Natural killer cell (primary cell): ENCODE measurements at places on chromosomes 2 and 18. TPM values are rescaled to one million over a fixed set of nuclear protein-coding genes. Genes with fewer than 3 reads are reported as not detected.
A peak's percentile ranks its signal among the peaks of the same experiment; 100 is the strongest.

DNA sequence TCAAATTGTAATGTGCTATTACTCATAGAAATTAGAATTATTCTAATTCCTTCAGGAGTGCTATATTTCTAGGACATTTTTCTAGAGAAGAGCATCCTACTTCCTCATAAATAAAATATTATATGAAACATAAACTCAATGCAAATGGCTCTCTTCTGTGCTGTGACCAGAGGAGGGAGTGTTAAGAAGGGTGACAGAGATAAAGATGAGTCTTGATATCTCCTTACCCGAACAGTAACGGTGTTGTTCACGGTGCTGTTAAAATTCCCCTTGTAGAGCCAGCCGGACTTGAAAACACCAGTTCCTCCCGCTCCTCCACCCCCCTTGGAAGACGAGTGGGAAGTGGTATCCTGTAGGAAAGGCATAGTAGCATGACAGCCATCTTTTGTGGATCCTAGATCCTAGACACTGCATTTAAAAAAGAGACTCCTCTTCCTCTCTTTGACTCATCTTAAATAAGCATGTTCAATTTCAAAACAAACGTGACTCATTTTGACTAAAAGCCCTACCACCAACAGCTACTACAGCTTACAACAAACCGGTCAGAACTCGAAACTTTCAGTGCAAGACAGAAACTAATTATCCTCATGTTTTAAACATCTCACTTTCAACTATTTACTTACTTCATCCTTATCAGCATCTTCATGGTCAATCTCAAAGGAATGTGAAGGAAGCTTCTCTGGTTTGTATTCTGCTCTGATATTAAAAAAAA is 156.3 kb downstream of the DOCK10 start:
- DNase-seq: no peak
- no peaks in the 10 kb centered on the region for H3K4me1 ChIP-seq
- H3K36me3 ChIP-seq: peaks cover 88% of the 10 kb centered on the region
- no peak overlapping the region for H3K4me3 ChIP-seq

DNA sequence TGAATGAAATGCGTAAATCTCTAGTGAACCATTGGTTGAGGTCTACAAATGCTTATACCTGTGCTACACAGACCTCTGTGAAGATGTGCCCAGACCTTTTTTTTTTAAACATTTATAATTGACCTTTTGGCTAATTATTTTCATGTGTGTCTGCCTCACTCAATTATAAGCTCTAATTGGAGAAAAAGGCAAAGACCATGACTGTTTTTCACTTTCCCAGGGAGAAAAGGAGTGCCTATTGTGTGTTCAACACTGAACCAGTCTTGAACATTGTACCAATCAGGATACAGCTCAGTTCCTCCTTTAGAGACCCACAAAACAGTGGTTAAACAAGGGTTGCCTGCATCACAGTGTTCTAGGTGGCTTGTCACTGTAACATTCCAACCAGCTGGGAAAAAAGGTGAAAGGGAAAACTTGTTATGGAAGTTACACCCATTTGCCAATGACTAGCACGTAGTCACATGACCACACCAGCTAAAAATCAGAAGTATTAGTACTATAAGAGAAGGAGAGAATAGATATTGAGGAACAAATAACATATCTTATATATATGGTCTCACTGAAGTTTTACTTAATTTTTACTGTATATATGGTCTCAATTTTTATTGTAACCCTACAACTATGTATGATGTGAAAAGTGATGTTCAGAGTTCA is 13.4 kb downstream of the TANK start:
- H3K4me3 ChIP-seq: no peak overlapping the region
- no peaks in the 10 kb centered on the region for H3K27me3 ChIP-seq
- H3K27ac ChIP-seq: no peak overlapping the region
- H3K4me1 ChIP-seq: no peaks in the 10 kb centered on the region

DNA sequence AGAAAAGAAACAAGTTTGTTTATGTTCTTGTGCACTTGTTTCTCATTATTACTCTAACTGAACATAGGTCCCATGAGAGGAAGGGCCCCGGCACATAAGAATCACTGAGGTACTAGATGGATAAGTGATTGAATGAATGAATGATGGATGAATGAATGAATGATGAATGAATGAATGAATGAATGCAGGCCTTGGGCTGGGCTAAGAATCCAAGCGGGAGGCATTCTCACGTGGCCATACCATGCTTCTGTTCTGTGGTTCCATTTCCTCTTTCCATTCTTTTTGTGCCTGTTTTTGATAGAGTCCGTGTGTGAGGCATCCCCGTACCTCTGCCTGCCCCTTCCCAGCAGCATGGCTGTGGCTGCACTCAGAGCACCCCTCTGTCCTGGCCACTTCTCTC is 94.8 kb downstream of the SH3BP4 start:
- no peak overlapping the region for H3K4me3 ChIP-seq
- peaks cover 49% of the 10 kb centered on the region for H3K4me1 ChIP-seq
- H3K27me3 ChIP-seq: no peaks in the 10 kb centered on the region
- no peak for DNase-seq

- H3K4me3 ChIP-seq: no peak overlapping the region
- H3K27me3 ChIP-seq: no peaks in the 10 kb centered on the region
- no peaks in the 10 kb centered on the region for H3K4me1 ChIP-seq
- H3K36me3 ChIP-seq: no peaks in the 10 kb centered on the region
- H3K27ac ChIP-seq: no peak overlapping the region
- DNase-seq: no peak
Measured at GRCh38 chr18:48707636-48708296, 168.9 kb downstream of the CTIF start.

DNA sequence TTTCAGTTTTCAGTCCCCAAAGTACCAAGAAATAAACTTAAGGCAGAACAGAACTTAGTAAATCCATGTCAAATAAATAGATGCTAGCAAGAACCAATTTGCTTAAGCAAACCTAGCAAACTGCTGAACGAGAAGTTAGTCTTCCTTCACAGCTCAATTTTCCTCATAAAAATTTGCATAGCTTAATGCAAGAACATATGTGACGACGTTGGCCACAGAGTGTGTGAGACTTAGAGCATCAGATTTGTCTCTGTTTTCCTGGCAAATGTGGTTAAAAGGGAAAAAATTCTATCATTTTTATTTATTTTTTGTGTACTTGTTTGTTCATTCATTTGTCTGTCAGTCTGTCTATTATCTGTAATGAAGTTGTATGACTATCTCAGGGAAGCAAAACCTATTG is 485.7 kb downstream of the THSD7B start:
- no peak overlapping the region for H3K4me3 ChIP-seq
- no peaks in the 10 kb centered on the region for H3K36me3 ChIP-seq
- H3K27me3 ChIP-seq: no peaks in the 10 kb centered on the region
- H3K27ac ChIP-seq: no peak overlapping the region
- no peaks in the 10 kb centered on the region for H3K4me1 ChIP-seq

DNA sequence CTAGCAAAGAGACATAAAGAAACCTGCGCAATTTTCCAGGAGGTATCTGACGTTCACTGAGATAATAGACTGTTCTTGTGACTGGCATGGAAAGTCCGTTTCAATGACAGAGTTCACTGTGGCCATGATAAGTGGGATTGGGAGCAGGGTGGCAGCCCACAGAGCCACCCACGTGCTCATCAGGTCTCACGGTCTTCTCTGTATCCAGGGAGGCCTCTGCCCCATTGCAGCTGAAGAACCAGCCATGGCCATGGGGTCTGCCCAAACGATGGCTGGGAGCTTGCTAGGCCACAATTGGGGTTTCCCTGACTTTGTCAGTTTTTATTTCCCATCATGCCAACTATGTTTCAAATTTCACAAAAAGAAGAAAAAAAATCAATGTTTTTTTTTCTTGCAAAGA is 57.2 kb downstream of the PDCL3 start:
- no peaks in the 10 kb centered on the region for H3K27me3 ChIP-seq
- no peak for DNase-seq
- H3K4me3 ChIP-seq: no peak overlapping the region
- no peaks in the 10 kb centered on the region for H3K4me1 ChIP-seq
- H3K36me3 ChIP-seq: no peaks in the 10 kb centered on the region
- no peak overlapping the region for H3K27ac ChIP-seq

- no peaks in the 10 kb centered on the region for H3K27me3 ChIP-seq
- no peaks in the 10 kb centered on the region for H3K36me3 ChIP-seq
- H3K4me1 ChIP-seq: no peaks in the 10 kb centered on the region
- H3K4me3 ChIP-seq: no peak overlapping the region
- no peak for DNase-seq
Measured at GRCh38 chr2:191557841-191558240, 120.1 kb upstream of the NABP1 start.

DNA sequence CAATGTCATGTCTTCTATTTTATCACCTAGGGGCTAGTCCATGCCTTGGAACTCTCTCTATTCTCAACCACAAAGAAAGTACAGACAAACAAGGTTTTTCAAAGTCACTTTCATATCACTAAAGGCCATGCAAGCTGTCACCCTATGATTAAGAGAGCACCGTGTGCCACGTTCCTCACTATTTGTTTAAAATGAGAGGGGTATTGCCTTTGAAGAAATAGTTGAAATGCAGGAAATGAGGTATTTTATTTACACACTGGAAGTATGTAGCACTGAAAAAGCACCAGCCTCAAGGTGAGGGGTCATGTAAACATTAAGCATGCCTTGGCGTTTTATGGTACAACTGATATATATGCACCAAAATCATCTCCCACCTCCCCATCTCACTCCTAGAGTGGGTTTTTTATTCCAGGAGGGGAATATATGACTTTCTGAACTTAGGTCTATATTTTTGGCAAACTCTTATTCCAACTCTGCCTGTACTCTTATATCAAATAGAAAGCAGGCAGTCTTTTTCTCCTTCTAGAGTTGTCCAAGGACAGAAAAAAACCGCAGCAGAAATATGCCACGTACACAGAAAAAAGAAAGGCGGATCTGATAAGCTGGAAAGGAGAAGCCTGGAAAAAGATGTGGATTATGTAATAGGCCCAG is 53.5 kb downstream of the VSNL1 start:
- no peak overlapping the region for H3K27ac ChIP-seq
- no peaks in the 10 kb centered on the region for H3K36me3 ChIP-seq
- H3K4me1 ChIP-seq: no peaks in the 10 kb centered on the region
- DNase-seq: no peak
- H3K27me3 ChIP-seq: no peaks in the 10 kb centered on the region

- no peak for DNase-seq
- no peaks in the 10 kb centered on the region for H3K4me1 ChIP-seq
- H3K27me3 ChIP-seq: no peaks in the 10 kb centered on the region
- no peaks in the 10 kb centered on the region for H3K36me3 ChIP-seq
Measured at GRCh38 chr18:66792466-66792865, 188.6 kb upstream of the CDH19 start.

DNA sequence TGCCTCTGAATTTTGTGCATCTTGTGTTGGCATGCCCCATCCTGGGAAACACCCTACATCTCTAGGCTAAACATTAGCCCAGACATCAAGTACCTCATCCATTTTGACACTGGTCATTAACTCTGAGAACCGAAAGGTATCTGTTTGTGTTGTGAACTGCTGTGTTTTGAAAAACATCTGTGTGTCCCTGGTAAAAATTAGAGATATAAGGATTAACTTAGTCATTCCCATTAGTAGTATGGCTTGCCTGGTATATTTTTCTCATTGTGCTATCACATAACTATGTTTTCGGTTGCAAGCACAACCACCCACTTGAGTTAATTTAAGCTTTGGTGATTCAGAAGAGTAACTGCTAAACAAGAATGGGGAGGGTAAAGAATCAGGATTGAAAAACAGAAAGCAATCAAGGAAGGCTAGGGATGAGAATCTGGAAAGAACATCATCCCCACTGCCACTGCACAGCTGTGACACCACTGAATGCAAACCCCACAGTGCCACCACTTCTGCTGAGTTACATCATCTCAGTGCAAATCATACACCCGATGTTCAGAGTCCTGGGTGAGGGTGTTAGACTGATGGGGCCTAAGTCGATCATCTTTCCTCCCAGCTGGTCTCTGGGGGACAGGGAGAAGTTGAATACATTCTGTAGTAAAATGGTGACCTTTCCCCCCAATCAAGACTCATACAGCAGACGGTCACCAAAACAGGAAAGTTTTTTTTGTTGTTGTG is 234.0 kb downstream of the EPHA4 start:
- no peak for DNase-seq
- no peaks in the 10 kb centered on the region for H3K36me3 ChIP-seq
- H3K4me3 ChIP-seq: no peak overlapping the region
- H3K4me1 ChIP-seq: no peaks in the 10 kb centered on the region
- no peak overlapping the region for H3K27ac ChIP-seq
- H3K27me3 ChIP-seq: no peaks in the 10 kb centered on the region

DNA sequence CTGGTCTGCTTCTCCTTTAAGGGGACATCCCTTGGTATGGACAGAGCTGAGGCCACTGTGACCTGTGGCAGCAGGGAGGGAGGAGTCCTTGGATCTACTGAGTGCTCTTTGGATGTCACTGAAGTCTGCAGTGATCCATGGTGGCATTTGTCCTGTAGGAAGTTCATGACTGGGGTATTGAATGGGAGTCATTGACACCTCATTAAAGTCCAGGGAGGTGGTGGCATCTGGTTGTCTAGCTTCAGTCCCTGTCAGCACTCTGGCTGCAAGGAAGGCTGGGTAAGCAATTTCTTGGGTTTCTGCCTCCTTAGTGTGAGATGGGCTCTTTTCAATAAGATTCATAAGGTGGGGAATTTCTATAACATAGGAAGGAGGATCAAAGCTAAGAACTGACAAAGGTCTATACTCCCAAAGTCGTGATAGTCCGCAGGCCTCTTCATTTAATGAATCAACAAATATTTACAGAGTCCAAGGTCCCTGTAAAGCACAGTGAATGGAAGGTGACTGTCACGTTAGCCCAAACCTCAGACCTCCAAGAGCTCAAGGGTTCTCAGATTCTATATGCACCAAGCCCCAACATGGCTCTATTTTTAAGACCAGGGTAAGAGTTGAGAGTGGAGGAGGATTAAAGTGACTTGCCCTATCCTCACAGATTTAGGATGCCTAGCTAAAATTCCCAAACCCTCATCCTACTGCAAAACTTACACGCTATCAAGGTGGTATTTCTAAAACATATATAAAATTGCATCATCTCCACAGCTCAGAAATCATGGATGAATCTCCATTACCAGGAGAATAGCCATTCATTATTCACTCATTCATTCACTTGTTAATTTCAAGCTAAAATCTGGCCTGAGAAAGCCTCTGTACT is 40.2 kb downstream of the THNSL2 start:
- H3K4me3 ChIP-seq: no peak overlapping the region
- H3K27ac ChIP-seq: no peak overlapping the region

- DNase-seq: peak; percentile 29
- H3K4me1 ChIP-seq: no peaks in the 10 kb centered on the region
- no peaks in the 10 kb centered on the region for H3K36me3 ChIP-seq
- no peak overlapping the region for H3K27ac ChIP-seq
- H3K27me3 ChIP-seq: no peaks in the 10 kb centered on the region
- H3K4me3 ChIP-seq: no peak overlapping the region
Measured at GRCh38 chr2:165015052-165015642, 59.8 kb upstream of the SLC38A11 start.

GRCh38 chr2:221527776-221528309 is 44.3 kb downstream of the EPHA4 start:
- no peaks in the 10 kb centered on the region for H3K27me3 ChIP-seq
- H3K27ac ChIP-seq: peak overlapping the region; percentile 62
- DNase-seq: no peak
- H3K4me1 ChIP-seq: peaks cover 34% of the 10 kb centered on the region
- no peak overlapping the region for H3K4me3 ChIP-seq
- no peaks in the 10 kb centered on the region for H3K36me3 ChIP-seq

Gene C2orf78
- total RNA-seq: not detected

Gene RNF125
- total RNA-seq: 96.7 TPM

Gene TACR1
- total RNA-seq: not detected

Gene GNAL
- 12.6 TPM for total RNA-seq
